Activated T-cell treated with anti-CD3 and anti-CD28 coated beads for 48 hours (primary cell): ENCODE measurements at places on chromosomes 6 and 20.

GRCh38 chr6:134502614-134503549, 185.0 kb upstream of the SGK1 start:
- no peak for DNase-seq

- DNase-seq = no peak
Measured at GRCh38 chr6:47111685-47112084, 69.6 kb upstream of the ADGRF1 start.

- no peak for DNase-seq
Measured at GRCh38 chr6:51099201-51099600, 280.5 kb downstream of the TFAP2B start.

- DNase-seq = no peak
Measured at GRCh38 chr6:128725271-128726233, 157.4 kb upstream of the LAMA2 start.

GRCh38 chr6:123635144-123635543, 1.6 kb downstream of the TRDN start:
- DNase-seq = no peak

- DNase-seq = no peak
Measured at GRCh38 chr6:27758491-27758890, 153.7 kb downstream of the OR2B2 start.

GRCh38 chr20:23436681-23437080, 2.8 kb upstream of the CSTL1 start:
- no peak for DNase-seq

- DNase-seq = no peak
Measured at GRCh38 chr20:18802012-18802634, 11.5 kb upstream of the SCP2D1 start.

GRCh38 chr6:35601331-35602132, 87.2 kb downstream of the FKBP5 start:
- DNase-seq = no peak

GRCh38 chr6:170345662-170346061, 39.1 kb downstream of the FAM120B start:
- no peak for DNase-seq

GRCh38 chr6:107655245-107655644, 165.3 kb downstream of the SOBP start:
- DNase-seq = no peak

DNA sequence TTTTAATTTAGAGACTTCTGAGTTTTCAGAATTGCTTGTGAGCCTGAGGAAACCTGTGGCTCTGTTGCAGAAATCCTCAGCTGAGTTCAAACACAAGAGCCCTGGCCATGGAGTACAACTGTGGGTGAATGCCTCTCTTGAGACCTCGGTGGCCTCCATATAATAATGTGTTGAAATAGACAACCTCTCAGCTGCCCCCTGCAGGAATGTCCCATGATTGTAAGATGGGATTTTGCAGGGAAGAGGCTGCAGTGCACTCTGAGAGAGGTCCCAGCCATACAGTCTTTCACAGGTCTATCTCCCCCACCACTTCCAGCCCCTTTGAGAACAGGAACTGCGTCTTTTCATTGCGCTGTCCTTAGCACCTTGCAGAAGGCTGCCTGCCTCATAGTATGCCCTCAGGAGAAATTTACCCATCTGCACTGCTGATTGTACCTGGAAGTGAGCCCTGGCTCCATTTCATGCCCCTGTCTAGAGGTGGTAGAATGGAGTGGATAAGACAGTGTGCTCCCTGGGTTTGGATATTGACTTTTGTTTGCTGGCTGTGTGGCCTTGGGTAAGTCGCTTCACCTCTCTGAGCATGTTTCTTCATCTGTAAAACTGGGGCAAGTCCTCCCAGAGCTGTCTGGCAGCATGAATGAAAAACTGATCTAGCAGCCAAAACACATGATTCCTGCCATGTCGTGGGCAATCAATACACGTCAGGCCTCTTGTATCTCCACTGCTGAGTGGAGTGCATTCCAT, 16.8 kb upstream of the CDH22 start:
- no peak for DNase-seq

GRCh38 chr6:80548532-80548931, 442.1 kb downstream of the BCKDHB start:
- DNase-seq = no peak
